NCI-H510A treated with DMSO at 0.1 percent for 48 hours (cell line): ENCODE measurements at places on chromosomes 16 and 17.

DNA sequence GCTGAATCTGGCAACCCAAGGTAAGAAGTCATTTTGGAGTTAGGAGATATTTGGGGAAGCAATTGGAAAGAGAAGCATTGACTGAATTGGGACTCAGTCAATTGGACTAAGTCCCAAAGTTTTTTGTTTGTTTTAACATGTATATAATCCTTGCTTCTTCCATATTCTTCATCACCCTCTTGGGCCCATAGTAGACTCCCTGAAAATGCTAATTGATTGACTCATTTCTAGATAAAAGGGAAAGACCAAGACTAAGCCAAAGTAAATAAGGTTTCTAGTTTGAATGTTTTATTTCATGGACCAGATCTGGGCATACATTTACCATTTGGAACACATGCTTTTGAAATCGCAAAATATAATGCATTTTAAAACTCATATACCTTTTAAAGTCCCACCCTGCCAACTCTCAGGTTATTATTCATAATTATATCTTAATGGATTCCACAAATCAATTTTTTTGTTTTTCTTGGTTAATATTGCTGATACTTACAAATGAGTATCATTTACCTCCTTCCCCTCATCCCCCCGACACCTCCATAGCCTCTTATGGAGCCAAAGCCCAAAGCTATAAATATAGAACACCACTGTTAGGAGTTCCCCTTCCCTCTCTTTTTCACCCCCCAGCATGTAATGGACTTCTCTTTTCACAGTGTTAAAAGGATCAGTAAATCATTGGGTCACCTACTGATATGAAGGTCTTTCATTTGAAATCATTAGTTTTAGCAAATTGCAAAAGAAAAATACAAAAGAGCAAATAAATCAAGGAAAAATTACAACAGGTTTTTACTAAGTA lies 674.0 kb upstream of the SOX9 start:
- DNase-seq, result no peak

- DNase-seq, result no peak
Observed at GRCh38 chr17:66522591-66523272, 220.3 kb downstream of the PRKCA start.

DNA sequence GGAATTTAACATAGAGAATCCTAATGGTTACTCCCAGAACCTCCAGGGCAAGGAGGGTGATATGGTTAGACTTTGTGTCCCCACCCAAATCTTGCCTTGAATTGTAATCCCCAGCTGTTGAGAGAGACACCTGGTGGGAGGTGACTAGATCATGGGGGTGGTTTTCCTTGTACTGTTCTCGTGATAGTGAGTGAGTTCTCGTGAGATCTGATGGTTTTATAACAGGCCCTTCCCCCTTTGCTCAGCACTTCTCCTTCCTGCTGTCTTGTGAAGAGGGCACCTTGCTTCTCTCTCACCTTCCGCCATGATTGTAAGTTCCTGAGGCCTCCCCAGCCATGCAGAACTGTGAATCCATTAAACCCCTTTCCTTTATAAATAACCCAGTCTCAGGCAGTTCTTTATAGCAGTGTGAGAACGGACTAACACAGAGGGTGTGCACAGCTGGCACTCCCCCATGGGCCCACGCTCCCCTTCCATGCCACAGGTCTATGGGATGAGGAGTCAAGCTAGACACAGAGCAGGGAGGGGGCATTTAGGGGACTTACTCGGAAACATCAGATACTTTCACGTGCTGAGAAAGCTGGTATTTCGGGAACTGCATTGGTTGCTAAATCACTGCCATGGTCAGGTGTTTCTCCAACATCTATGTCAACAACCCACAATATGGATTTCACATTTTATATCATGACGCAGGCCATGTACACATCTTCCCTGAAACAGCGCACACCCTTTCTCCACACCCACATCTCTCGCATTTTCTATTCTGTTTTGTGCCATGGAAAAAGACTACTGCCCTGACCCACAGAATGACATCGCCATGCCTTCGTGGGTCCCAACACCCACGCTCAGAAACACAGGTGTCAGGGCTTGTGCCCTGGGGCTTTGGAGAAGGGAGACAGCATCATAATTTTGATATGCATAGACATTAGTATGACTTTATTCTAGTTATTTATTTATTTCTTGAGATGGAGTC lies 199.1 kb upstream of the GSE1 start:
- no peak for DNase-seq

GRCh38 chr17:78817123-78817522 lies 23.5 kb downstream of the USP36 start:
- no peak for DNase-seq

- DNase-seq, result no peak
Observed at GRCh38 chr17:63317166-63317840, 128.8 kb downstream of the CYB561 start.

DNA sequence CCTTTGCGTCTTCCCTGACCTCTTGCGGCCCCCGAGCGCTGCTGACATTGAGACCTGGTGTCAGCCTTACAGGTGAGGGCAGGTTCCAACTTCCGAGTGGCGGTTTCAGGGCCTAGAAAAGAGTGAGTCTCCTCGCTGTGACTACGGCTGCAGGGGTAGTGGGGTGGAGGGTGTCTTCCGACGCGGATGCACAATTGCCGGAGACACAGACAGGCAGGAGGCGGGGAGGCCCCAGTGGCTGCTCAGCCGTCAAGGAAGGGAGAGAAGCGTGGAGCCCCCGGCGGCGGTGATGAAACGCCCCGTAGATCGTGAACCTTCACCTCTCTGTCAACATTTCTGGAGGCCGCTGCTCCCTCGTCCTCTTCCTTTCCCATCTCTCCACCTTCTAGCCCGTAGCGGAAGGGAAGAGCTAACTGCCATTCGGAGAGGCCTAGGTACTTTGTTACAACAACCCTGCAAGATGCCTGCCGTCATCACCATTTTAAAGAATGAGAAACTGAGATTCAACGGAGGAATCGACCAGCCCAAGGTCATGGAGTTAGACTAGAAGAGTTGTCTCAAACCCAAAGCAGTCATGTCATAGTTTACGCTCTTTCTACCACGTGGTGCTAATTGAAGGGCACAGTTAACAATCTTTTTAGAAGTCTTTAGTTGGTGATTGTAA lies 485 bp downstream of the DNAJA3 start:
- no peak for DNase-seq
